ENCODE measurements at places on chromosomes 5 and 9. TPM values are rescaled to one million over a fixed set of nuclear protein-coding genes. Genes with fewer than 3 reads are reported as not detected.

- DNase-seq: no peak
These were observed 964 bp upstream of the COL5A1 start for GRCh38 chr9:134640506-134641172.

DNA sequence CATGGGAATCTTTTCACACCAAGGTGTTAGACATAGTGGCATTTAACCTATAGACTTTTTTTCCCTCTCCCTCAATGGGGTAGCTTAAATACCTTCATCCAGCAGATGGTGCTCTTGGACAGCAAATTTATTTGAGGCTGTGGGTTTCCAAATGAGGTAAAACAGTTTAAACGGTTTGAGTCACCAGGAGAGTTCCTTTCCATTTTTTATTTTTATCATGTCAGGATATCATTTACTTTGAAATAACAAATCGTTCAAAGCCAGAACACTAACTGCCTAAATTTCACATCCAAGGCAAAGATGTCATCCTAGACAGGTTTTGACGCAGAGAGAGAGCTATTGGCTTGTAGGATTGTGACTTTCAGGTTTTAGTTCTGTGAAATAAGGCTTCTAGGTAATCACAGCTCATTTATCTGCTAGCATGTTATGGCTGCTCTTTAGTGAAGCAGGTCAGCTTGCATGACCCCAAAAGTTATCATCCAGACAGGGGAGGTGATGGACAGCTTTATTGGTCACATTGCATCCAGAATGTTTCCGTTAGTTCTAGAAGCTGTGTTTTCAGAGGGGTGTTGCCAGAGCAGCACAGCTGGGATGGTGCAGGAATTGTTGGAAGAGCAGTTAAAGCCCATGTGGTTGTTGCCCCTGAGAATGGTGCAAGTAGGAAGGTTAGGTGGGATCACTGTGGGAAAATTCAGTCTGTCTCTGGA lies 69.8 kb downstream of the KDM4C start:
- peak; percentile 79 for DNase-seq

The MAST4 gene
- polyA plus RNA-seq: 13.5 TPM

The B4GALT7 gene
- 34.1 TPM for polyA plus RNA-seq

Measured in left renal cortex interstitium (tissue), 4 donors.